Retinal pigment epithelial cell (primary cell): ENCODE measurements at places on chromosomes 11 and 22.

GRCh38 chr11:33622806-33623205 is 77.8 kb downstream of the C11orf91 start:
- no peak for DNase-seq

GRCh38 chr11:94139416-94139815 is 10.8 kb downstream of the PANX1 start:
- no peak for DNase-seq

- no peak for DNase-seq
Observed at GRCh38 chr22:49896201-49896600, 22.0 kb downstream of the ALG12 start.

- no peak for DNase-seq
Observed at GRCh38 chr11:4066910-4067309, 27.7 kb upstream of the RRM1 start.

- DNase-seq: no peak
Observed at GRCh38 chr11:68872216-68873003, 30.7 kb upstream of the CPT1A start.

DNA sequence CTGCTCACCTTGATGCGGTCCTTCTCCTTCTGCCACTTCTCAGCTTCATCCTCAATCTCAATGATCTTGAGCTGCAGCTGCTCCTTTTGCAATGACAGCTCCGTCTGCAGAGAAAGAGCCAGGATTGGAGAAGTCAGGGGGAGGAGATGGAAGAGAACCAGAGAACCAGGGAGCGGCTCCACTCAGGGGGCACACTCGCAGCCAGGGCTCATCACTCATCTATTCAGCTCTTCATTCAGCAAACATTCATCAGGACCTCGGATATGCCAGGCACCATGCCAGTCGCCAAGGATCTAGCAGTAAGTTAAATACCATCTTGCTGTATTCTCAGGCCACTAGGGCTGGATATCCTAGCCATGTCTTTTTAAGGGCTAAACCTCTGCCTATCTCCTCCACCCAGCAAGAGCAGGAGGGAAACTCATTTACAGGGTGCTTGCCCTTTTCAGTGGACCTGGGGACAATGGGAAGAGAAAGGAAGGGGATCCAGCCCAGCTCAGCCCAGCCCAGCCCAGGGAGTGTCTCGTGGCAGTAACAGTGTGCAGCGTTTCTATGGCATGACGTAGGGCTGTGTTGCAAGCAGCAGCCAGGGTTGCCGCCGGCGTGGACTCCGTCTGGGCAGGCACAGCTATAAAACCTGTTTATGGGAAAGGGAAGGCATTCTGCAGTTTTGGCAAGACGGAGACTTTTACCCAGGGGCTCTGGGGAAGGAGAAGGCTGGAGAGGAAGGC is 9.4 kb downstream of the TRIM29 start:
- no peak for DNase-seq

GRCh38 chr11:92304271-92304670 is 79.7 kb downstream of the FAT3 start:
- DNase-seq: no peak

- no peak for DNase-seq
Observed at GRCh38 chr11:111172321-111172862, 73.1 kb upstream of the POU2AF2 start.

- DNase-seq: no peak
Observed at GRCh38 chr11:23403210-23404185, 543.2 kb upstream of the CCDC179 start.

- no peak for DNase-seq
Observed at GRCh38 chr11:36356201-36356600, 60.1 kb downstream of the PRR5L start.

- DNase-seq: no peak
Observed at GRCh38 chr22:36819112-36819511, 2.3 kb upstream of the PVALB start.

GRCh38 chr11:131411636-131412035 is 41.2 kb downstream of the NTM start:
- no peak for DNase-seq

DNA sequence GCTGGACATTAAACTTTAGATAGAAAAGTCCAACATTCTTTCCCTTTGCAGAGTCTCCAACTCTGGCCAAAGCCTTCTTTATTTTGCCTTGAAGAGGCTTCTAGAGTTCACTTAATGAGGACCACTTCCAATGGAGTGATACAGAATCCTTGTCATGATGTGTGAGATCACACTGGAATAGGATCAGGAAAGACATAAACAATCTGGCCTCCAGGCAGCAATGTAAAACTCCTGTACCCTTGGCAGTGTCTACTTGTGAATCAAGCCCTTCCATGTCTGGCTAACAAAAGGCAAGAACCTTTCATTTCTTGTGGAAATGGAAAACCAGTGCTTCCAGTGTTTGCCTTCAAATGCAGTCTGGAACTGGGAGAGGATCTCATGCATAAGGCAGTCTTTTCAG is 56.5 kb upstream of the FIBIN start:
- DNase-seq: no peak

DNA sequence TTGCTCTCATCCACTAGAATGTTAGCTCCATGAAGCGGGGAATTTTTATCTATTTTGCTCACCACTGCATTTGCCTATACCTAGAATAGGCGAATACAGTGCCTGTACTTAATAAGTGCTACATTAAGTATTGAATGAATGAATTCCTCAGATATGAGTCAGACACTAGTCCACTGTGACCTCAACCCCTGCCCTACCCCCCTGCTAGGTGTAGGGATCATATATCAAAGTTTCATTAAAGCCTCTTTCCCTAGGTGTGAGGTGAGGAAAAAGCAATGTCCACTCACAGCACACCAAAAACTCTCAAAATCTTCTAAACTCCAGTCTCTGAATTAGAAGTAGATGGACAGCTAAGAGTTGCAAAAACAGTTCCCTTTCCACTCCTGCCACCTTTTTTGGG is 9.8 kb upstream of the PSMA1 start:
- no peak for DNase-seq

GRCh38 chr11:60367009-60367408 is 11.3 kb upstream of the MS4A7 start:
- no peak for DNase-seq

- DNase-seq: no peak
Observed at GRCh38 chr11:3840870-3841425, at the start of gene RHOG. Gene RHOG (minus strand): TSS chr11:3840959. CDS start chr11:3828138, 12,821 bp downstream.

- DNase-seq: no peak
Observed at GRCh38 chr11:126874831-126875230, 125.7 kb downstream of the KIRREL3 start.

DNA sequence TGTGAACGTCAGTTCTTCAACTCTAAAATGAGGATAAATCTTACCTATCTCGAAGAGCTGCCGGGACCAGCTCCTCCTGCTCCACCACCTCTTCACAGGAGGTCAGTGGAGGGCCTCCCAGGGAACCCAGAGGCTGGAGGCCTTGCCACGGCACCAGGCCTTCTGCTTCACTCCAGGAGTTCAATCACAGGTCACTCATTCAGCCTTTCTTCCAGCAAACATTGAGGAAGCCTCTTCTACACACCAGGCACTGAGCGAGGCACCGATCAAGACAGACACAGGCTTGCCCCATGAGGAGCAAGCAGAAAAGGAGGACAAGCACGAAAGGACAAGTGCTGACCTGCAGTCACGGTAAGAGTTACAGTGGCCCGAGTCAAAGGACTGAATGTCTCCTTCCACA is 64.8 kb upstream of the WNT11 start:
- DNase-seq: no peak

DNA sequence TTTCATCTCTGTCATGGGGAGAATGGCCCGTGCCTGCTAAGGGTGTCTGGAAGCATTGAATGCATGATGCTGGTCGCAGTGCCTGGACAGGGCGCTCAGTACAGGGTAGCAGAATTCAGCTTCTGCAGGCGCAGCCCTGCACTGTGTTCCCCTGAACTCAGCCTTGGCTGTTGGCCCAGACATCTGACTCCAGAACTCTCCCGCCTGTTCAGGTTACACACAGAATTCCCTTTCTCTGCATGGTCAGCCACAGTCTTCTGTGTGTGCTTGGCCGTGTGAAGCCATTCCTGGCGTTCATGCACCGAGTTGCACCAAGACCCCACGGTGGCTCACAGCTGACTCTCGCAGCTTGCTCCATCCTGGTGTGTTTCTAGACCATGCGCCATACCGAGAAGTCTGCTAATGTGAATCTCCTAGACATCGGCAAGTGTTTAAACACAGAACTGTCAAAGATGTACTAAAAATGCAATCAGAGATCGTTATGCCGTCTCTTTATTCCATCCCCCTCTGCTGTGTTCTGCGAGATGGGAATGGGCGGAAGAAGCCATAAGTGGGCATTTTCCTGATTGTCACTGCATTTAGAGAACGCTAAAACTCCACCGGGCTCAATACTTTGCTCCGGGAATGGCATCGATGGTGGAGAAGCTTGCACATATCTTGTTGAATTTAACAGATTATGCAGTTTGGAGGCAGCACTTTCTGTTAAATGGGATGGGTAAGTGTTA is 55.6 kb downstream of the MPPED1 start:
- no peak for DNase-seq

DNA sequence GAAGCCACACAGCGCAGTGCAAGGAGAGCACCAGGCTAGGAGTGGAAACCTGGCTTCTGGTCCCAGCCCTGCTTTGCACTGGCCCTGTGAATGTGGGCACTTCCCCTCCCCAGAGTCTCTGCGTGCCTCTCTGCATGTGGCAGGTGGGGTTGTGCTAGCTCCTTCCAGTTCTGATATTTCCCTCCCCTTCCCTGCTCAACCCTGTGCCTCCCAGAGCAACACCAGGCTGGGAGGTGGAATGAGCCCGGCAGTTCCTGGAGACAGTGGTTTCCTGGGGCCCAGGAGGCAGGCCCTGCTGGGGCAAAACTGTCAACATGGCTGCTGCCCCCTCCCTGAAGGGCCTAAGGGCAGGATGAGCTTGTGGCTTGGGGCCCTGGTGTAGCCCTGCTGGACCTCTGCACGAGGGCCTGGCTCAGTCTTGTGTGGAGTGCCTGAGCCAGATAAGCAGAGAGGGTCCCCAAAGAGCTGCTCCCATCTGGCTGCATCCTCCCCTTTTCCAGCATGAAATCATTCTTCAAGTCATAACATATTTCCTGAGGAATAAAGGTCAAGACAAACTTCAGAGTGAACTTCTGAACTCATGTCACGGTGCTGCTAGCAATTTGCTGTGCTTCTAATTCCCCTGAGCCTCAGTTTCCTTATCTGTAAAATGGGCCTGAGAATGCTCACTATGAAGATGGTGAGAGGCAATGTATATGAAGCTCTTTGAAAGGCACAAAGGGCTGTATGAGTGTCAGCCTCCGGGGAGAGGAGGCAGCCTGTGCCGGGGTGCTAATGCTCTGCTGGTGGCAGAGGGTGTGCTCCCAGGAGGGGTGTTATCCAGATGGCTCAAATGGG is 116.0 kb downstream of the GRIK4 start:
- DNase-seq: no peak

- no peak for DNase-seq
Observed at GRCh38 chr11:44946263-44946662, 4.4 kb downstream of the TP53I11 start.

- no peak for DNase-seq
Observed at GRCh38 chr11:73191151-73191550, 26.9 kb upstream of the P2RY2 start.

DNA sequence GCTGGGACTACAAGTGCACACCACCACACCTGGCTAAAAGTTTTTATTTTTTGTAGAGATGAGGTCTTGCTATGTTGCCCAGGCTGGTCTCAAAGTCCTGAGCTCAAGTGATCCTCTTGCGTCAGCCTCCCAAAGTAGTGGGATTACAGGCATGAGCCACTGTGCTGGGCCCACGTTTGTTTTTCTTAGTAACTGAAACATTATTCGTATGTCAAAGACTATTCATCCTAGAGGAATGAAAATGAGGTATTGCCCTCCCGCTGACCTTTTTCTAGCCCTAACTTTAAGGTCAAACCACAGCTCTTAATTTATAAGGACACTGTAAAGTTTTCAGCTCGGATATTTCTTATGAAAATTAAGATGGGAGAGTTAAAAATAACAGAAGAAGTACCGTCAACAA is 33.2 kb upstream of the PAX6 start:
- DNase-seq: peak; percentile 82

- no peak for DNase-seq
Observed at GRCh38 chr11:14503023-14503422, 3.4 kb upstream of the COPB1 start.

GRCh38 chr11:111344032-111344431 is 35.0 kb downstream of the POU2AF1 start:
- no peak for DNase-seq

DNA sequence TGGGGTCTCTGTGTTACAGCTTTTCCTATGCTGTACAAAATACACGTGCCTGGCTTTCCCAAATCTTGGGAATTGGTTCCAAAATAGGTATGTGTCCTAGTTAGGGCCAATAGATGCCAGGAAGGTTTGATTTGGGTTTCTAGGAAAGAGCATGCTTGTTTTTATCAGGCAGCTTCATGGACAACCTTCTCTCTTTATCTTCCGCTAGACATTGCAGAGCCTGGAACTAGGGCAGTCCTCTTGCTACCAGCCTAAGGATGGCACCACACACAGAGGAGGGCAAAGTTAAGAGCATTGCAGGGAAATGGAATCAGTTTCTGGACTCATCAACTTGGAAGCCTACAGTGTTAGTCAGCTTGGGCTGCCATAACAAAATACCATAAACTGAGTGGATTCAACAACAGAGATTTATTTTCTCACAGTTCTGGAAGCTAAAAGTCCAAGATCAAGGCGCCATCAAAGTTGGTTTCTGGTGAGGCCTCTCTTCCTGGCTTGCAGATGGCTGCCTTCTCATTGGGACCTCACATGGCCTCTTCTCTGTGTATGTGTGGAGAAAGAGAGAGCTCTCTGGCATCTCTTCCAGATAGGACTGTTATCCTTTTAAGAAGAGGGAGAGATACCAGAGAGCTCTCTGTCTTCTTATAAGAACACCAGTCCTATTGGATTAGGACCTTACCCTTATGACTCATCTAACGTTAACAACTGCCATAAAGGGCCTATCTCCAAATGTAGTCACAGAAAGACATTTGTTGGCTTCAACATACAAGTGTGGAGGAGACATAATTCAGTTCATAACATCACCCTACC is 27.3 kb upstream of the CREB3L1 start:
- DNase-seq: no peak

DNA sequence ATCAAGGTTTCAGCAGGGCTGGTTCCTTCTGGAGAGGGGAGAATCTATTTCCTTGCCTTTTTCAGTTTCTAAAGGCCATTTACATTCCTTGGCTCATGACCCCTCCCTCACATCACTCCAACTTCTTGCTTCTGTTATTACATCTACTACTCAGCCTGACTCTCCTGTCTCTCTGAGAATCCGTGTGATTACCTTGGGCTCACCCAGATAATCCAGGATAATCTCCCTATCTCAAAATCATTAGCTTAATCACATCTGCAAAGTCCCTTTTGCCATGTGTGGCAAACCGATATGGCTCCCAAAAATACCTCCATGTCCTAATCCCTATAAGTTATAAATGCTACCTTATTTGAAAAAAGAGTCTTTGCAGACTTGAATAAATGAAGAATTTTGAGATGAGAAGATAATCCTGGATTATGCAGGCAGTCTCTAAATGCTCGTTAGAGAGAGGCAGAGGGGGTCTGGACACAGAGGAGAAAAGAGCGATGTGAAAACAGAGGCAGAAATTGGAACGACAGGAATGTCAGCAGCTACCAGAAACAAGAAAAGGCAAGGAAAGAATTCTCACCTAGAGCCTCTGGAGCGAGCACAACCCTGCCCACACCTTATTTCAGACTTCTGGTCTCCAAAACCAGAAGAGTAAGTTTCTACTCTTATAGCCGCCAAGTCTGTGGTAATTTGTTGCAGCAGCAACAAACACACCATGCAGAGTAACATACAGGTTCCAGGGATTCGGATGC is 23.6 kb upstream of the ARHGAP32 start:
- DNase-seq: no peak
